Esophagus squamous epithelium (tissue), 5 donors: ENCODE measurements at places on chromosomes 2 and 18.

- no peak for DNase-seq
These were observed 1661.9 kb upstream of the PIK3C3 start for GRCh38 chr18:40292985-40293710.

GRCh38 chr2:70978341-70979179 lies at the start of gene ANKRD53:
Gene ANKRD53 (plus strand): TSS chr2:70978630. CDS start chr2:70978646, 16 bp downstream.
- no peak for DNase-seq

GRCh38 chr2:57408587-57408986 lies 638.0 kb upstream of the VRK2 start:
- DNase-seq: no peak

- DNase-seq: no peak
These were observed 104.9 kb upstream of the APCDD1 start for GRCh38 chr18:10349561-10349960.
